ENCODE measurements at places on chromosomes 1 and 21. TPM values are rescaled to one million over a fixed set of nuclear protein-coding genes. Genes with fewer than 3 reads are reported as not detected.

GRCh38 chr1:116769561-116769977, 15.3 kb downstream of the CD2 start:
- no peak overlapping the region for H3K27ac ChIP-seq
- no peak overlapping the region for H3K4me3 ChIP-seq

DNA sequence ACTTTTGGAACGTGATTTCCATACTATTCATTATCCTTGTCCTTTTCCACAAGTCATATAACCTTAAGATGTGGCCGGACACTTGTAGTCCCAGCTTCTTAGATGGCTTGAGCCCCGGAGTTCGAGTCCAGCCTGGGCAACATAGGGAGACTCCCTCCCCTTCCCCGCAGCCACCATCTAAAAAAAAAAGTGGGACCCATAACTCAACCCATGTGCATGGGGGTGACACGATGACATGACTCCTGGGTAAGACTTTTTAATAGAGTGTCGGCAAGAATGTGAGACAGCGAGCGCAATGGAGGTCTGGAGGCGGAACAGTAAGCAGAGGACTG, 25.7 kb downstream of the MIA3 start:
- H3K4me1 ChIP-seq = peaks cover 17% of the 10 kb centered on the region
- peaks cover 3% of the 10 kb centered on the region for H3K27me3 ChIP-seq
- no peaks in the 10 kb centered on the region for H3K36me3 ChIP-seq
- DNase-seq = no peak
- H3K4me3 ChIP-seq = peak overlapping the region; percentile 95
- peak overlapping the region; percentile 99 for H3K27ac ChIP-seq

DNA sequence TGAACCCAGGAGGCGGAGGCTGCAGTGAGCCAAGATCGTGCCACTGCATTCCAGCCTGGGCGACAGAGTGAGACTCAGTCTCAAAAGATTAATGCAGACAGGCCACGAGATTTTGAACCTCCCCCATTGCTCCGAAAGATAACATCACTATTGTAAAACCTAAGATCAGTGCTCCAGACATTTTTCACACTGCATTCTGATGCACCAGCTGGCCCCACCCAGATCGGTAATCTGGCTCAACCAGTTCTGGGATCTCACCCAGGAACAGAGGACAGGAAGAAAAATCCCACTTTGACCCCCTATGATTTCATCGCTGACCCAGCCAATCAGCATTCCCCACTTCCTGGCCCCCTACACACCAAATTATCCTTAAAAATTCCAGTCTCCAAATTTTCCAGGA, 10.7 kb upstream of the CSRP1 start:
- no peaks in the 10 kb centered on the region for H3K27me3 ChIP-seq
- no peak for DNase-seq
- H3K4me3 ChIP-seq = no peak overlapping the region
- H3K4me1 ChIP-seq = peaks cover 20% of the 10 kb centered on the region

DNA sequence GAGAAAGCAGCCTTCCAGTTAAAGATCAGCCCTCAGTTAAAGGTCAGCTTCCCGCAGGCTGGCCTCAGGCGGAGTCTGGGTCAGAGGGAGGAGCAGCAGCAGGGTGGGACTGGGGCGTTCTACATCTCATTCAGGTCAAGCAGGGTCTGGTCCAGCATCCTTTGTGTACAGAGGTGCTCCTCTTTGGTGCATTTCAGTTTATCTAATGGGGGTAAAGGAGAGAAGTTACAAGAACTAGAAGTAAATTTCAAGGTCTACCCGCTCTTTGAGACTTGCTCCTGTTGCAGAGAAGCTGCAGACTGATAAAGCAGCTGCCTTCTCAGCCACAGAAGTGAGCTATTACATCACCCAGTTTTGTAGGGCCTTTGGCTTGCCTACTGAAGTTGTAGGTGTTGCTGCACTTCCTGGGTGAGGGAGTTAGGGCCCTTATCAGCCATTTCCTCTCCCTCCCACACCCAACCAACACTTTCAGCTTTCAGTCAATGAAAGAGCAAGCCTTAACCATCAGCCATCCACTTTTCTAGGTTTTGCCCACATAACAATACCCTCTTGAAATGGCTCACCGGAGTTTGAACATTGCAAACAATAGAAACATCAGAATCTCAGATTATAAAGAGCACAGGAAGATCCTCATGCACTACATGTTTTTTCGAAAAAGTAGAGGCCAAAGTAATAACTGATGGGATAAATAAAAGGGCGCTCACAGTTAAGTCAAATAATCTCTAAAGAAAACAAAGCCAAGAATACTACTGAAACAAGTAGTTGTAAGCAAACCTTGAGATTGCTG, 2.8 kb upstream of the NUP210L start:
- peaks cover 49% of the 10 kb centered on the region for H3K4me1 ChIP-seq
- peak overlapping the region; percentile 65 for H3K4me3 ChIP-seq
- H3K27me3 ChIP-seq = no peaks in the 10 kb centered on the region
- H3K36me3 ChIP-seq = peaks cover 44% of the 10 kb centered on the region

DNA sequence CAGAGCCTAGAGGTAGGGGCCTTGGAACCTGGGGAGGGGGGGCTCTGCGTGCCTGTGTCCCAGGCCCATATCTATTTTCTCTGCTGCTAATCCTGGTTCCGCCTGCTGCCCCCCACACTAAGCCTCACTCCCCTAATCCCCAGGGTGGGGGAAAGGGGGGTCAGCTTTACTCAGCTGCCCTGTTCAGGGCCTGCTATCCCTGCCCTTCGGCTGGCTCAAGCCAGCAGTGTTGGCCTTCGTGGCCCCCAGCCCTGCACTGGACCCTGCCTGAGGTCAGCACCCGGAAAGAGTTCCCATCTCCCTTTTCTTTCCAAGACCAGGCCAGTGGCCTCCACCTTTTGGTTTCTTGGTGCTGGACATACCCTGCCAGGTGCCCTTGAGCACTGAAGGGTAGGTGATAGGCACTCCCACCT, 8.4 kb downstream of the ZBTB7B start:
- DNase-seq = no peak
- no peak overlapping the region for H3K4me3 ChIP-seq
- H3K27ac ChIP-seq = no peak overlapping the region
- H3K27me3 ChIP-seq = peaks cover 4% of the 10 kb centered on the region

DNA sequence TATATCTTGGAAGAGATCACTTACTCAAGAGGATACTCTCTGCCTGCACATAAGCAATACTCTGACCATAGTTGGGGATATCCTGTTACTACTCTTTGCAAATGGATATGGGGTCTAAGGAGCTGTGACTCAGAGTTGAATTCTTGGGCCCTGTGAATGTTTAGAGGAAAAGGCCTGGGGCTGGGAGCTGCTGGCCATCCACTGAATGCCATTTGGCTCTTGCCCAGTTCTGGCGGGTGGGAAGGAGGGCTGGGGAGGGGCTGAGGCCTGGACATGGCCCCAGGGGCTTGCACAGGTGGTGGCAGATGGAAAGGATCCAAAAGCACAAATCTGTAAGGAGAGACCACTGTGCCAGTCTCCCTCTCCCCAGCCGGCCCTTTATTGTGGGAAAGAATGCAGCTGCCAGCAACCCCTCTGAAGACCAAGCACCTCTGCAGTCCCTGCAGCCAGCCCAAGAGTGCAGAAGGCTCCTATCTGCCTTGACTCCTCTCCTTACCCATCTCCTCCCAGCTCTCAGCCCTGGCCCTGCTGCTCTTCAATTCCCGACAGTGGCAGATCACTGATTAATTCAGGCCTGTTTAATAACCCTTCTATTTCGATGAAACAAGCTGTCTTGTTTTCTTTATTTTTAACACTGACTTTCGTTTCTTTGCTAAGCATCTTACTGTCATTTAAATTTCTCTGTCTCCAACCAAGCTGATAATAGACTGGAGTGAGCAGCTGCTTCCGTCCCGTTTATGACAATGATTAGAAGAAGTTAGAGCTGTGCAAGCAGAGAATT, 12.1 kb downstream of the PLXNA2 start:
- H3K4me1 ChIP-seq = peaks cover 49% of the 10 kb centered on the region
- peaks cover 14% of the 10 kb centered on the region for H3K27me3 ChIP-seq
- H3K4me3 ChIP-seq = no peak overlapping the region
- H3K27ac ChIP-seq = no peak overlapping the region
- no peaks in the 10 kb centered on the region for H3K36me3 ChIP-seq
- DNase-seq = no peak

DNA sequence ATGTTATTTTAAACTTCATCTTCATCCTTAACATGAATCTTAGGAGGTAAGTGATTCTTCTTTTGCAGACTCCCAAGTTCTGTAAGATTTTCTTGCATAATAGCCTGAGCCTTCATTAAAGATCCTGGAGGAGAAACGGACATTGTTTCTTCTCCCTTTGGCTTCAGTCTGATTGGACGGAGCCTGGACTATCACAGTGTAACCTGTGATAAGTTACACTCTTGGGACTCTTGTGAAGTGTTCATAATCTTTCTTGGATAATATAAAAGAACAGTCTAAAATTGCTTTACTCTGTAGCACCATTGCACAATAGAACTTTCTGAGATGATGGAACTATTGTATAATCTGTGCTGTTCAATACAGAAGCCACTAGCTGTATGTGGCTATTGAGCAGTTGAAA, 244.8 kb downstream of the DNM3 start:
- no peak overlapping the region for H3K4me3 ChIP-seq
- H3K27me3 ChIP-seq = peaks cover 2% of the 10 kb centered on the region
- H3K27ac ChIP-seq = no peak overlapping the region
- peaks cover 2% of the 10 kb centered on the region for H3K36me3 ChIP-seq
- peaks cover 2% of the 10 kb centered on the region for H3K4me1 ChIP-seq

GRCh38 chr1:202944438-202944921, 13.6 kb downstream of the ADIPOR1 start:
- DNase-seq = no peak
- H3K4me3 ChIP-seq = no peak overlapping the region
- no peaks in the 10 kb centered on the region for H3K4me1 ChIP-seq
- H3K36me3 ChIP-seq = peaks cover 47% of the 10 kb centered on the region
- no peaks in the 10 kb centered on the region for H3K27me3 ChIP-seq

GRCh38 chr1:117389284-117389683, 22.0 kb downstream of the MAN1A2 start:
- peaks cover 18% of the 10 kb centered on the region for H3K4me1 ChIP-seq
- no peak overlapping the region for H3K27ac ChIP-seq
- peaks cover 1% of the 10 kb centered on the region for H3K27me3 ChIP-seq
- no peak for DNase-seq
- no peak overlapping the region for H3K4me3 ChIP-seq
- H3K36me3 ChIP-seq = no peaks in the 10 kb centered on the region

DNA sequence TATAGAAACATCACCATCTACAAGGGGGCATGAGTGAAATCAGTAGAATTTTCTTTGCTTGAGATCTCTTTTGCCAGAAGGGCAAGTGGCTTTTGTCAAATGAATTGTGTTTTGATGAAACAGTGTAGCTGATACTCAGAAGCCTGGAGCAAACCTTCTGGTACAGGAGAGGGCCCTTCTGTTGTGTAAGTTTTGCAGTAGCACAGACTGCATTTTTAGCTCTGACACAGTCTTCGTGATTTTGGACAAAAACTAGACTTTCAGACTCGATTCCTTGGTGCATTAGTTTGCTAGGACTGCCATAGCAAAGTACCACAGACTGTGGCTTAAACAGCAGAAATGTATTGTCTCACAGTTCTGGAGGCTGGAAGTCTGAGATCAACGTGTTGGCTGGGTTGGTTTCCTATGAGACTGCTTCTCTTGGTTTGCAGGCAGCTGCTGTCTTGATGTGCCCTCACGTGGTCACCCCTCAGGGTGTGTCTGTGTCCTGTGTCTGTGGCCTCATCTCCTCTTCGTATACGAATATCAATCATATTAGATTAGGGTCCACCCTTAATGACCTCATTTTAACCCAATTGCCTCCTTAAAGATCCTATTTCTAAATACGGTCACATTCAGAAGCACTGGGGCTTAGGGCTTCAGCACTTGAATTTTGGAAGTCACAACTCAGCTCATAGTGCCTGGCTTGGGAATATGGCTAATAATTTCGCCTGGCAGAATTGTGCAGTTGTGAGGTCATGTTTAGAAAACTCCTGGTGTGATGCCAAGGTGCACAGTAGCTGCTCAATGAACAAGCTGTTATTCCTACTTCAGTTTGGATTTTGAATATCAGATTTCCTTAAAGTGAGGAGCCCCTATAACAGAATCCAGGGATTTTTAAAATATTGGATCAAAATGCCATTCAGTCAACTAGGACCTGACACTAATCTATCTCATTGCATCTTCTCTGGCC, 21.2 kb upstream of the DISC1 start:
- no peaks in the 10 kb centered on the region for H3K36me3 ChIP-seq
- no peak overlapping the region for H3K4me3 ChIP-seq
- H3K4me1 ChIP-seq = peaks cover 8% of the 10 kb centered on the region
- no peak for DNase-seq

DNA sequence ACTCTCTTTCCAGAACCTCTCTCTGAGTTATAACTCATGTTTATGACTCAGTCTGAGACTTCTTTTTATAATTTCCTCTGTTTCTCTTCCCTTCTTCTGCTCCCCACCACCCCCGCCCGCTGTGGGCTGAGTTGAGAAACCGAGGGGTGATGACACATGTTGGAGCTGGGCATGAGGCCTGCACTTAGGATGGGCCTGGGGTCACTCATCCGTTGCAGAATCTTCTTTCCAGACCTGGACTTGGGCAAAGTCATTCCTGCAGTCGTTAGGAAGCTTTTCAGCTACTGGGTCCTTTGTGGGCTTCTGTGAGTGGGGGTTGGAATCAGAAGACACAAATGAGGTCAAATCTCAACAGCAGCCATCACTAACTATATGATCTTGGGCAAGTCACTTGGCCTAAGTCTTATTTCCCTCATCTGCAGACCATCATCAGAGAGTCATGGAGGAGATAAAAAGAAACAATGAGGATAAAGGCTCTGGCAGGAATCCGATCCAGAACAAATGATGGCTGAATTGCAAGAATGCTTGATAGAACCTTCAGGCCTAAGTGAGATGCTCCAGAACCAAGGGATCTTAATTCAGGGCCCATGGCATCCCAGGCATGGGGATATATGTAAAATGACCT, 53.4 kb downstream of the RPS6KA1 start:
- H3K27me3 ChIP-seq = no peaks in the 10 kb centered on the region

DNA sequence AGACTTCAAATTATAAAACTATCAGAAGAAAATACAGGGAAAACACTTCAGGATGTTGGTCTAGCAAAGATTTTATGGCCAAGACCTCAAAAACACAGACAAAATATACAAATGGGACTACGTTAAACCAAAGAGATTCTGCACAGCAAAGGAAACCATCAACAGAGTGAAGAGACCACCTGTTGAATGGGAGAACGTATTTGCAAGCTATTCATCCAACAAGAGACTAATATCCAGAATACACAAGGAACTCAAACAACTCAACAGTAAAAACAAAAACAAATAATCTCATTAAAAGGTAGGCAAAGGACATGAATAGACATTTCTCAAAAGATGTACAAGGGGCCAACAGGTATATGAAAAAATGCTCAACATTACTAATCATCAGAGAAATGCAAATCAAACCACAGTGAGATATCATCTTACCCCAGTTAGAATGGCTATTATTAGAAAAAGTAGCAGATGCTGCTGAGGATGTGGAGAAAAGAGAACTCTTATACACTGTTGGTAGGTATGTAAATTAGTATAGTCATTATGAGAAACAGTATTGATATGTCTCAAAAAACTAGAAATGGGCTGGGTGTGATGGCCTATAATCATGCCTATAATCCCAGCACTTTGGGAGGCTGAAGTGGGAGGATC, 112.6 kb downstream of the LRIG2 start:
- H3K36me3 ChIP-seq = no peaks in the 10 kb centered on the region
- peaks cover 3% of the 10 kb centered on the region for H3K27me3 ChIP-seq
- H3K27ac ChIP-seq = no peak overlapping the region
- no peaks in the 10 kb centered on the region for H3K4me1 ChIP-seq
- no peak for DNase-seq

- DNase-seq = peak; percentile 74
- H3K27ac ChIP-seq = no peak overlapping the region
- H3K36me3 ChIP-seq = peaks cover under 1% of the 10 kb centered on the region
- no peak overlapping the region for H3K4me3 ChIP-seq
- H3K27me3 ChIP-seq = no peaks in the 10 kb centered on the region
These were observed 71.8 kb upstream of the ADAM30 start for GRCh38 chr1:119968068-119968492.

The TNNI3K gene
- total RNA-seq = not detected

The MARK1 gene
- total RNA-seq = 12.5 TPM

The MYOM3 gene
- 0.59 TPM for total RNA-seq

The RGSL1 gene
- not detected for total RNA-seq

The PTGER3 gene
- total RNA-seq = 6.5 TPM

The AK4 gene
- 39.7 TPM for total RNA-seq
